Putamen (tissue), 1 donor: ENCODE measurements at places on chromosomes 7 and 10.
A peak's percentile ranks its signal among the peaks of the same experiment; 100 is the strongest.

GRCh38 chr7:77855371-77856083 is 57.0 kb downstream of the PHTF2 start:
- DNase-seq: peak; percentile 19

- DNase-seq: no peak
Measured at GRCh38 chr7:73555411-73555982, 2.0 kb downstream of the BCL7B start.

DNA sequence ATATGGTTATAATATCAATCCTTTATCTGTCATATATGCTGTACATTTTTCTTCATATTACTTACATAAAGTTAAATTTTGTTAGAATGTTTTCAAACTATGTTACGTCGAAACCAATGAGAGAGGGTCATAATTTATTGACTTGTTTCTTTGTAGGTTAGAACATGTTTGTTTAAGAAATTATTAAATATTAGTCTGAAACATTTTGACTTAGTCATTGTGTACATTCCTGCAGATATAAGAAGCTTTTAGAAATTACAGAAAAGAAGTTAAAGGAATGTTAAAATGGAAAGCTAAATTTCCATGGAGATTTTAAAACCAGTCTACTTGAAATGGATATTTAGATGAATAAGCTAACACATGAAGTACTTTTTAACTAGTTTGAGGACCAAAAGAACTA is 99.8 kb downstream of the ANKRD30A start:
- DNase-seq: no peak

DNA sequence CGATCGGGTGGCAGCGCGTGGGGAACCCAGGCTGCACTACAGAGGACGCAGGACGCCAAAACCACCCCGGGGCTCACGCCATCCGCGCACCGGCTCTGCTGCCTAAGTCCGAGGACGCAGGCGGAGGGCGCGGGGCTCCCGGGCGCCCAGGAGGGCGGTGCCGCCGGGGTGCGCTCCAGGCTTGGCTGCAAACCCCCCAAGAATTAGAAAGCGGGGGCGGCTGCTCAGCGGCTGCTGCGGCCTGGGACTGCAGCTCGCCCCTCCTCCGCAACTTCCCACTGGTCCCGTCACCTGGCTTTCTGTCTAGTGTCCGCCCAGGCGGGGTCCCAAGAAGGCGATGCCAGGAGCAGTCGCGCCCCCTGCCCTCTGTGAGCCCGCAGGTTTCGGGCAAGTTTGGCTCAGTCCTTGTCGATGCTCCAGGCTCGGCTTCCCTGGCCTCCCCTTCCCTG is 1.7 kb upstream of the POU6F2 start:
- no peak for DNase-seq

DNA sequence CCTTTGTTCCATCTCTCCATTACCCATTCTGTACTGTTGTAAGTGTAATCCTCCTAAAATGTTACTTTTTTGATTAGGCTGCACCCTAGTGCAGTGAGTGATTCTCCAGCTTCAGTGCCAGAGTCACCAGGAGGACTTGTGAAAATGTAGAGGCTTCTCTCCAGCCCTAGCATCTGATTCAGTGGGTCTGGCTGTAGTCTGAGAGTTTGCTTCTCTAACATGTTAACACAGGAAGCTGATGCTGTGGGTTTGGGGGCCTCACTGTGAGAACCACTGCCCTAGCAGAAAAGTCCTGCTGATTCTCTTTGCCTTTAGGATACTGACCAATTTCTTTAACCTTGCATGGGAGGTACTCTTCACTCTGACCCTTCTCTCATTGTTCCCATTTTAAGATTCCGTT is 24.4 kb downstream of the CSGALNACT2 start:
- DNase-seq: no peak

- no peak for DNase-seq
Measured at GRCh38 chr10:132684164-132684891, 101.6 kb downstream of the NKX6-2 start.

GRCh38 chr10:98533241-98533640 is 86.5 kb upstream of the HPS1 start:
- DNase-seq: no peak

- no peak for DNase-seq
Measured at GRCh38 chr10:13928451-13928850, 341.7 kb downstream of the PRPF18 start.

DNA sequence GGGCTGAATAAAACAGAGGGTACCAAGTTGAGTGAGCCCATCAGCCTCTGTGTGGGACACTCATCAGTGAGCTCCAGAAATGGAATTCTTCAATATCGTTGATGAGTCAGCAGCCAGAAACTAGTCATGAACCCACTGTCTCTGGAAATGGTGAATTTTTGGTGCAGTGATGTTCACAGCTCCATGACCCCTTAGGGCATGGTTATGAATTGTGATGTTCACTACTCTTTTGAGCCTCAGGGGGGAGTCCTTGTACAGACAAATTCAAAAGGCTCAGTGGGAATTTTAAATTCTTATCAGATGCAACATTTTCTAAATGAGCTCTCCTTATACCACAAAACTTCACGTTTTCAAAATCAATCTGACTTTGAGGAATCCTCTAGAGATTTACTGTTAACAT is 335.7 kb downstream of the PHTF2 start:
- peak; percentile 38 for DNase-seq

- DNase-seq: no peak
Measured at GRCh38 chr10:54708591-54708990, 92.4 kb downstream of the PCDH15 start.

DNA sequence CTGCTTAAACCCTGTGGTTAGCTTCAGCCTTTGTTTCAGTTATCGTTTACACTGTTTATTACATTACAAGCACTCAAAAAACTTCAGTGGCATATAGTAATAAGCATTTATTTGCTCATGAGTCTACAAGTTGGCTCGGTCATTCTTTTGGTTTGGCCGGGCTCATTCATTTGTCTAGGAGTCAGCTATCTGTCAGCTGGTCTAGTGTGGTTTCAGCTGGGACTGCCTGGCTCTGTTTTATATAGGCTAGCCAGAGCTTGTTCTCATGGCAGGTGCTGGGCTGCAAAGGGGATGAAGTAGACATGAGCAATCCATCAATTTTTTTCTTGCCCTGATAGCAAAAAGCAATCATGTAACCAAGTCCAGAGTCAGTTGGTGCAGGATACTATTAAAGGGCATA is 103.6 kb downstream of the MKLN1 start:
- DNase-seq: peak; percentile 85

DNA sequence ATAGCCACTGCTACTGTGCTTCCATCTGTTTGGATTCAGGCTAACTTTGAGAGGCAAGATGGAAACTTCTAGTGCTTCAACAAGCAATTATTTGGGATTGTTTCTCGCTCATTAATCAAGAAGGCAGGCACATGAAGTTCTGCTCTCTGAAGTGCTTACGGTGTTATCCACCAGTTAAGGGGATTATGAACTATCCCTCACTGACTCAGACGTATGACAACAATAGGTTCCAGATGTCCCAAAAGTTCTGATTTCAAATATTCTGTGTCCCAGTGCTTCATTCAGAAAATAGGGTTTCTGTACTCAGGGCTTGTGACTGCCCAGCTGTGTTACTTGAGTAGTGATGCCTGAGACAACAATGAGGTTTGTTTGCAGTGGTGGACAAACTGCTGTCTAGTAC is 81.0 kb downstream of the HACD1 start:
- no peak for DNase-seq

GRCh38 chr10:78313636-78314035 is 280.0 kb downstream of the RPS24 start:
- no peak for DNase-seq

DNA sequence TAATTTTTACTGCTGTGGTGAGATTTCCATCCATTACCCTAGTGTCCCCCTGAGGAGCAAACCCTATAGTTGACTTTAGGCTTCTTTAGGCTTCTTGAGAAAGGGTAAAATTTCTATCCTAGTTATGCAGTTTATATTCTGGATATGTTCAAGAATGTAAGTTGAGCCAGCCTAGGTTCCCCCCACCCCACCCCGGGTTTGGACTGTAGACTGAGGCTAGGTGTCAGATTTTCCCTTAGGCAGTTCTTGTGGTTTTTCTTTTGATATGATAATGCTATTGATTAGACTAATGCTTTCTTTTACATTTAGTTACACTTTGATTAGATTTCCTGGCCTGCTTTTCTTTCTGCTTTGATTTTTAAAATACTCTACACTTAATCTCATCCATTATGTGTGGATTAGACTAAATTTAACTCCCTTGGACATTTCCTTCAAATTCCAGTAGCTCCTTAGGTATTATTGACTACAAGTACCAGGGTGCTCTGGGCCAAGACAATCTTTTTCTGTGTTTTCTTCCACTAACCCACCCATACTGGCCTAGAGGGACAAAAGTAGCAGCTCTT is 37.7 kb downstream of the NRF1 start:
- no peak for DNase-seq

GRCh38 chr10:36515319-36515718 is 610.1 kb upstream of the ANKRD30A start:
- DNase-seq: no peak

- no peak for DNase-seq
Measured at GRCh38 chr10:77114181-77114821, 523.3 kb downstream of the KCNMA1 start.

DNA sequence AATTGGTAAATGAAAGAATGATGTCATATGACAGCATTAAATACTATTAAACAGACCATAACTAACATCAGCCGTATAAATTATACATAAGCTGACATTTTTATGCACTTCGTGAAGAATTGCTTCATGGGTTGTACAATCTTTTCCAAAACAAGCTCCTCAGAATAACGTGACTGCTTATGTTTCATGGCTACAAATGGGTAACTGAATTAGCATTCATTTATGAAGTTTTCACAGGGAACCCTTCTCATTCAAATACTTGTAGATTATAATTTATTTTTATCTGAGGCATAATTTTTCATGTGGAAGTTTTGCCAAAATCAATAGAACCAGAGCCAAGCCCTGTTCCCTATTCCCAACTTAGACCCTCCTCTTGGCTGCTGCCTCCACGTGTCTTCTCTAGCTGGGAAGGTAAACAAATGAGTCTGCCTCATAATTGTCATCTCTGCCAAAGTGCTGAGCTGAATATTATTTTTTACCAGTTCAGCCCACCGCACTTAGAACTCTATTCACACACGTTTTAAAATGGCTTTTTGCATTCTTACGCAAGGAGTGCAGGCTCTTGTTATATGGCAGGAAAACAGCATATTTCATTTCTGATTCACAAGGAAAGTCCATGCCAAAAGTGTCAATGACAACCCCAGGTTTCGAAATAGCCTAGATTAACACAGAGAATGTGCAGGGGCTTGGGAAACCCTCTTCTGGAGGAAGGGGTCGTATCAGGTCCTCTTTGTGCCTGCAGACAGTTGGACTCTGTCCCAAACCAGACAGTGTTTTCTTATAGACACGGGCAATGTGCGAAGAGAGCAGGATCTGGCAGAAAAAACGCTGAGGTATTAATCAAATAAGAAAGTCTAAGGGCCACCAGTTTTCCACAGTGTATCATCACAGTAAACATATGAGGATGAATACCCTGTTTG is 370.7 kb upstream of the MGMT start:
- no peak for DNase-seq

DNA sequence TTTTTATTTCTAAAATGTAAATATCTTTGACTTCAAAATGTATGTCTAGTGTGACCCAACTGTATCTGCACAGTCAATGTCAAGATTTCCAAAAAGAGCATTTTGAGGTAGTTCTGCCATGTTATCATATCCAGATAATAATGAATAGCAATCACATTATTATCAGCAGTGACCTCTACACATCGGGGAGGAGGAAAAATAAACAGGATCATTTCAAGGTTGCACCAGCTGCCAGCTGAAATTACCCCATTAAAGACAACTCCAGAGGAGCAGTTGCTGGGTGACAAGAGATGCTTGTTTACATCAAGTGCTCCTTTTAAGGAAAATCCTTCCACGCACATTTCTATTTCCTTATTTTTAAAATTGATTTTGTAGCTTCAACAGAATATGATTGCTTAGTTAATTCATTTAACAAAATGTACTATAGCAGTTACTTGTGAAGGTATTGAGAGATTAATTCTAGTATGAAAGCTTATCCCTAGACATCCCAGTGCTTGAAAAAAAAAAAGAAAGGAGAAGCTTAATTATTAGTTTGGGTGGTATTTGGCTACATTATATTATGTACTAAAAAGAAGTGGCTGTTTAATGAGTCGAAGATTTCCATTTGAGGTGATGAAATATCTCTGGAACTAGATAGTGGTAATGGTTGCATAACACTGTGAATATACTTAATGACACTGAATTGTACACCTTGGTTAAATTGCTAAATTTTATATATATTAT is 19.3 kb upstream of the SLC35G1 start:
- DNase-seq: no peak

- DNase-seq: no peak
Measured at GRCh38 chr10:104485632-104486031, 132.0 kb downstream of the CFAP58 start.

GRCh38 chr7:25805027-25805687 is 346.8 kb upstream of the NFE2L3 start:
- peak; percentile 31 for DNase-seq

DNA sequence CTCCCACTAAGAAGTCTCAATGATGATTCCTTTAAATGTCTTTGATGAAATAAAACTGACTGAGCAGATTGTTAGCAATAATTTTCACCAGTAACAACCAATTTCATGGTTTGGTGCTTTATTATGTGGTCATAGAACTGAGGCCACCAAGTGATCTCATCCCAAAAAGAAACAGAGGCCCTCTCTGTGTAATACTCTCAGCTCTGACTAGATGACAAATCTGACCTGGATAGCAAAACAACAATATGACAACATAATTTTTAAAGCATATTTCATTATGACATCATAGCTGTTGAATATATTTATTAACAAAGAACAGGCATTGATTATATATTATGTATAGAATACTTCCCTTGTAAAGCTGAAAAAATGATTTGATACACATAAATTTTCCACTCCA is 5.9 kb downstream of the SEMA3E start:
- no peak for DNase-seq

DNA sequence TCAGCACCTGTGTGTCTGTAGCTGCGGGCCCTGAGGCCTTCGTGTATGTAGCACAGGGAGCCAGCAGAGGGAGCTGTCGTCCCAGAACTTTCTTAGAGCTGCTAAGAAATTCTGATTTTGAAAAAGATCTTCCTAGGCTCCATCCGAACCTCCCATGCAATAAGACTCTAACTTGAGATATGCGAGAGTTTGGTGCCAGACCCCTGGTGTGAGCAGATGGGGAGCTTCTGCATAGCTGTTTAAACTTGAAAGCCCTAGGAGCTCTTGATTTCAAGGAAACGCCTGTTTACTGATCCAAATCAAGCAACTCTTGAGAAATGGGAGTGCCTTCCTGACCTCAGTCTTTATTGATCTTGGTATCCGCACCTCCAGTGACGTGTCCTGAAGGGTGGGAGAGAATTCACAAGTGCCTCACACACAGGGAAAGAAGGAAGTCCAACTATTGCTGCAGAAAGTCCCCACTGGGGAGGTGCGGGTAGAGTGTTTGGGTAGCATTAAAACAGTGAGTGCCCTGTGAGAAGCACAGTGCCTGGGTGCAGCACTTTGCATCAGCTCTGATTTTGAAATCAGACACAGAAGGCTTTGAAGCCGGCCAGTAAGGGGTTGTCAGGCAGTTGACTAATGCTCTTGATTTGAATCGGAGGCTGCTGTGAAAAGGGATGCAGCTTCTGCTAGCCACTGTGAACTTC is 66.4 kb upstream of the STRIP2 start:
- peak; percentile 80 for DNase-seq
